ENCODE measurements at places on chromosomes 16 and 17.

DNA sequence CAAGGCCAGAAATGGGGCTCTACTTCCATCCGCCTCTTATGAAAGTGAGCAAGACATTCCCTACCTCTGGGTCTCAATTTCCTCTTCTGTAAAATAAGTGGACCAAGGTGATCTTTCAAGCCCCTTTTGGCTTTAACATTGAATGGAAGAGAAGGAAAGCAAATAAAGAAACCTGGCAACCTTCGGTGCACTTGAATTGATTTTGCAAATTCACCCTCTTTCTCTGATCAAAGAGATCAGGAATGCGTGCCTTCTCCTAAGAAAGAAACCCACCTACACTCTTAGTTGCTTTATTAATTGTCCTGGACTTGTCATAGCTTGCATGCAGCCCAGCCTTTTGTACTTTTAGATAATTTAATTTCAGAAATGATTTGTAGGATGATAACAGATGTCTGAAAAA, 3.0 kb downstream of the MSI2 start:
- DNase-seq: no peak

- DNase-seq: no peak
Measured at GRCh38 chr16:54277845-54278703, 8.5 kb downstream of the IRX3 start.

GRCh38 chr16:52709306-52709705, 162.4 kb upstream of the TOX3 start:
- no peak for DNase-seq

GRCh38 chr16:12961626-12962025, 60.2 kb downstream of the SHISA9 start:
- no peak for DNase-seq

DNA sequence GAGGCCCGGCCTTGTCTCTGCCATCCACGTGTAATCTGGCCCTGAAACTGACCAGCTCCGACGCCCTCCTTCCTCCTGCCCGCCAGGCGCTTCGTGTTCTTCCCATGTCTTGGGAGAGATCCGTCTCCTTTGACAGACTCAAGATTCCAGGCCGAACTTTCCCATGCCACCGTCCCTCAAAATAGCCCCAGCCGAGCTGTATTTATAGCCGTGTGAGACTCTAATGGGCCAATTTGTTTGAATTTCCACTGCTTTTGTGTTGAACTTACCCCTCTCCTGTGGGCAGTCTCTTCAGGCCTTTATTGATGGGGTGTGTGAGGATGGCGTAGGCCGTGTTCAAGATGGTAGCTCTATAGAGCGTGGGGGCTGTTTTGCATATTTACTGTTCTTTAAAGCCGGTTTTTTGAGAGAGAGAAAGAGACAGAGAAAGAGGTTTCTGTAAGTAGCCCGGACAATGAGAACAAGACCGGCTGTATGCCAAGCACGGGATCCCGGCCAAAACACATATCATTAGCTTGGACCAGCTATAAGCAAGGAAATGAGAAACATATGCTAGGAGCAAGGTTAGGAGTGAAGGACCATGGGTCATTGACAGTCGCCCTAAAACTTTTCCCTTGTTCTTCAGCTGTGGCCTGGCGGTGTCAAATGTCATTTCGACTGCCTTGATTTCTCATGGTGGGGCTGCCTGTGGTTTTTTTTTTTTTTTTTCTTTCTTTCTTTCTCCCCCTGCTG, 124.5 kb upstream of the ZFHX3 start:
- peak; percentile 65 for DNase-seq

DNA sequence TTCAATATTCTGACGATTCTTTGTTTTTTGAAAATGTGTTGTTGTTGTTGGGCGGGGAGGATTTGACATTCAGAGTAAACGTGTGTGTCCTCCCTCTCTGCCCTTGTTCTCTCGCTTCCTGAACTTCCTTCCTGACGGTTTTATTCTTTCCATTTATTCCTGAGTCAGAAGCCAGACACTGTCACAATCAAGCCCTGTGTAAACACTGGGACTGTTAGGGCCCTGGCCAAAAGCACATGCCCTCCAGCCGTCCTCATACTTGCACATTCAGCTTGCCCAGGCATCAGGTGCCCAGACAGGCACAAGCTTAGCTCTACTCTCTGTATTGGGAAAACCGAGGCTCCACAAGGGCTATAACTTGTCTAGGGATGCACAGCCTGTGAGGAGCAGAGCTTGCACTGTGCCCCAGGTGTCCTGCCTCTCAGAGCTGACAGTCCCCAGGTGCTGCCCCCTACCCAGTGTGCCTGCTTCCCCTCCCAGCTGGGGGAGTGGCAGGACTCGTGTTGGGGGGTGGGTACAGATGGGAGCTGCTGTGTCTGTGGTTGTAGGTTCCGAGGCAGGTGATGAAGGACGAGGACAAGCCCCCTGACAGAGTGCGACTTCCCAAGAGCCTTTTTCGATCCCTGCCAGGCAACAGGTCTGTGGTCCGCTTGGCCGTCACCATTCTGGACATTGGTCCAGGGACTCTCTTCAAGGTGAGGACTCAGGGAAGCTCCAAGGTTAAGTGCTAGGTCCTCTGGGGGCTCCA, 9.7 kb downstream of the ADGRG3 start:
- DNase-seq: no peak

GRCh38 chr17:76988796-76989195, 120.6 kb downstream of the MGAT5B start:
- DNase-seq: no peak

- no peak for DNase-seq
Measured at GRCh38 chr17:55870044-55870443, 119.2 kb downstream of the PCTP start.

- no peak for DNase-seq
Measured at GRCh38 chr17:7097940-7098339, 16.7 kb downstream of the ASGR2 start.

DNA sequence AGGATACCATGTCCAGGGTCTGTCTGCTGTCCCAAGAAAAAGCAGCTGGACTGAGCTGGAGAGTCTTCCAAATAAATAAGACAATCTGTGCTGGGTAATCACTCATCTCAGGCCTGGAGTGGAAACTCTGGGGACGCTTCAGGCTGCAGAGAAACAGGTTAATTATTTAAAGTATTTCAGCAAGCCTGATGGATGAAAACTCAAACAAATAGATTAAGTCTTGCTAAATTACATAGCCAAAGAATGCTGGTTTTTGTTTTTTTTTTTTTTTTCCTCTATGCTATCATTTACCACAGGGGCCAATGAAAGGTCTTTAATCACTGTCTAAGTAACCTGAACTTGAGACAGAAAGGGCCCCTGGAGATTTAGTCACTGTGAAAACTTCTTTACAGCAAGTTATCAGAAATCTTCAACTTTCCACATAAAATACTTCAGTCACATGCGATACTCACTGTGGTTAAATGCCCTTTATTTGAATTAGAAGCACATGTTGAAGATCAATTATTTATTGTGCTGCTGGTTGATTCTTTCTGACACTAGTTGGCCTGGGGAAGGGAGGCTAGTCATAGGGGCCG, 31.0 kb upstream of the KCNJ2 start:
- DNase-seq: peak; percentile 14

- no peak for DNase-seq
Measured at GRCh38 chr16:84153660-84154214, 8.6 kb downstream of the DNAAF1 start.
